ENCODE measurements at places on chromosomes 2 and 18. TPM values are rescaled to one million over a fixed set of nuclear protein-coding genes. Genes with fewer than 3 reads are reported as not detected.

The CD207 gene
- not detected for total RNA-seq

The RFTN2 gene
- 0.59 TPM for total RNA-seq

The CNTNAP5 gene
- not detected for total RNA-seq

The OSBPL6 gene
- 2.5 TPM for total RNA-seq

The FBXO15 gene
- total RNA-seq: 0.97 TPM

The KCNG2 gene
- total RNA-seq: not detected

The AQP12A gene
- total RNA-seq: not detected

GRCh38 chr2:218727502-218728165 lies 17.0 kb downstream of the TTLL4 start:
- DNase-seq: no peak
- H3K27ac ChIP-seq: no peak overlapping the region
- H3K27me3 ChIP-seq: no peaks in the 10 kb centered on the region
- no peak overlapping the region for H3K4me3 ChIP-seq

- peaks cover 5% of the 10 kb centered on the region for H3K36me3 ChIP-seq
- no peak overlapping the region for H3K4me3 ChIP-seq
- H3K27me3 ChIP-seq: peaks cover 4% of the 10 kb centered on the region
Observed at GRCh38 chr2:220969348-220969747, 602.8 kb downstream of the EPHA4 start.

GRCh38 chr2:1837458-1837857 lies 93.1 kb upstream of the PXDN start:
- no peak overlapping the region for H3K4me3 ChIP-seq
- no peaks in the 10 kb centered on the region for H3K36me3 ChIP-seq
- no peaks in the 10 kb centered on the region for H3K4me1 ChIP-seq
- no peak for DNase-seq

DNA sequence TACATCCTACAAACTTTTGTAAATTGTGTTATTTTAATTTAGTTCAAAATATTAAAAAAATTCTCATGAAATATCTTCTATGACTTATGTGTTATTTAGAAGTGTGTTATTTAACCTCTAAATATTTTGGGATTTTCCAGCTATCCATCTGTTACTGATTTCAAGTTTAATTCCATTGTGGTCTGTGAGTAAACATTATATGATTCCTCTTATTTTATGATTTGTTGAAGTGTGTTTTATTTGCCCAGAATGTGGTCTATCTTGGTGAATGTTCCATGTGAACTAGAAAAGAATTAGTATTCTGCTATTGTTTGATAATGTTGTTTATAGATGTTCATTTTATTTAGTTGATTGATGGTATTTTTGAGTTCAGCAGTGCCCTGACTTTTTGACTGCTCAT lies 136.0 kb downstream of the ZNF804A start:
- H3K27me3 ChIP-seq: no peaks in the 10 kb centered on the region
- no peak overlapping the region for H3K27ac ChIP-seq

GRCh38 chr2:140440815-140441214 lies 1660.6 kb upstream of the NXPH2 start:
- no peaks in the 10 kb centered on the region for H3K4me1 ChIP-seq
- no peak overlapping the region for H3K27ac ChIP-seq
- no peak for DNase-seq
- H3K36me3 ChIP-seq: no peaks in the 10 kb centered on the region
- no peak overlapping the region for H3K4me3 ChIP-seq

- H3K4me1 ChIP-seq: no peaks in the 10 kb centered on the region
- no peak for DNase-seq
- no peak overlapping the region for H3K27ac ChIP-seq
Observed at GRCh38 chr2:210839450-210839849, 283.1 kb downstream of the CPS1 start.

- no peak for DNase-seq
- H3K36me3 ChIP-seq: no peaks in the 10 kb centered on the region
- H3K4me1 ChIP-seq: no peaks in the 10 kb centered on the region
- no peaks in the 10 kb centered on the region for H3K27me3 ChIP-seq
- H3K27ac ChIP-seq: no peak overlapping the region
- H3K4me3 ChIP-seq: no peak overlapping the region
Observed at GRCh38 chr2:181252262-181253148, 204.7 kb upstream of the ITGA4 start.

DNA sequence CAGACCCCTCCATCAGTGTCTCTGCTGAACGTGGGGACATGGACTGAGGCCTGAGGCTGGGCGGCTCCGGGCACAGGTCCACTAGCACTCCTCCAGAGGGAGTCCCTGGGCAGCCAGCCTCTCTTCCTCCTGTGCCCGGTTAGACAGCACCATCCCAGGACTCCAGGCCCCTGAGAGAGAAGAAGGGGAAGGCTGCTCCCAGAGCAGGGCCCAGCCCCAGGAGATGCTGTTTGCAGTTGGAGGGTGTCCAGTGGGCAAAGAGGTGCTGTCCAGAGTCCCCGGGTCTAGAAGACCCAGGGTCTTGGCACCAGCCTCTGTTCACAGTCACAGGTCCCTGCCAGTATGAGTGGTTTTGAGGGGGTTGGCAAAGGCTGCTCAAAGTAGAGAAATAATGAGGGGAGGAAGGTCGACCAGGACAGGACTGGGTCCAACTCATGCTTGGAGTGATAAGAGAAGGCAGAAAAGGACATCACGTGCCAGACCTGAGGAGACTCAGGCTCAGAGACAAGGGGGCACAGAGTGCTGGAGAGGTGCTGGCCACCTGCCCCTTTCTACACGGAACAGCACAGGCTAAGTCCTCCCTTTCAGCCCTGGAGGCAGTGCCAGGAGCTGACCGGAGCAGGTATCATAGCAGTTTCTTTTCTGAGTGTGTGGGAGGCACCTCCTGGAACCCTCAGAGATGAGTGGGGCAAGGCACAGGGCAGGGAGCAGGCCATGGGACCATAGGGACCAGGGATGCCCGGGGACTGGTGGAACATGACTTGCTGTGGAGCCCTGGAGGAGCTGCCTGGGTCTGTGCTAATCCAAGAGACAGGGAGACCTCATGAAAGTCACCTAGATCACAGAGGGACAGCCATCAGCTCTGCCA lies 21.1 kb downstream of the CRACDL start:
- peaks cover 60% of the 10 kb centered on the region for H3K4me1 ChIP-seq
- peak overlapping the region; percentile 19 for H3K27ac ChIP-seq
- H3K36me3 ChIP-seq: no peaks in the 10 kb centered on the region
- H3K4me3 ChIP-seq: no peak overlapping the region

DNA sequence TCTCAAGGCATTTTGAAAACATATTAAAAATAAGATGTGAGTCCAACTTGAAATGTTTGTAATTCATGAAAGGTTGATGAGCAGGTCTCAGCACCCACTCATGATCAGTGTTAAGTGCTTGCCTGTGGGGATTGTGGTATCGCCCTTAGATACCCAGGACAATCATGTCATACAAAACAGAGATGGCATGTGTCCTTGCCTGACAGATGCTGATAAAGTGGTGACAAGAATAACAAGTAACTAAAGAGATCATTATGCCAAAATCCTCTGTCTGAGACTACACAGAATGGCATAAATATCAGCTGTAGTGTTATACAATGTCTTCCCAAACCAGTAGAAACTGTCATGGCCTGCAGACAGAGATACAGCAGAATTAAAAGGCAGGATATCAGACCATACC lies 930.3 kb downstream of the SUCLG1 start:
- H3K27ac ChIP-seq: no peak overlapping the region
- no peaks in the 10 kb centered on the region for H3K27me3 ChIP-seq
- no peak overlapping the region for H3K4me3 ChIP-seq
- DNase-seq: no peak
- no peaks in the 10 kb centered on the region for H3K36me3 ChIP-seq

GRCh38 chr2:233982421-233983121 lies 65.4 kb downstream of the TRPM8 start:
- no peaks in the 10 kb centered on the region for H3K27me3 ChIP-seq
- DNase-seq: peak; percentile 86
- peak overlapping the region; percentile 65 for H3K4me3 ChIP-seq
- H3K27ac ChIP-seq: peak overlapping the region; percentile 85

GRCh38 chr2:236744281-236744705 lies 174.7 kb downstream of the ACKR3 start:
- peaks cover 50% of the 10 kb centered on the region for H3K4me1 ChIP-seq
- H3K4me3 ChIP-seq: peak overlapping the region; percentile 51
- H3K36me3 ChIP-seq: no peaks in the 10 kb centered on the region
- H3K27me3 ChIP-seq: peaks cover 24% of the 10 kb centered on the region
- peak overlapping the region; percentile 94 for H3K27ac ChIP-seq

- no peak overlapping the region for H3K27ac ChIP-seq
- DNase-seq: no peak
- no peaks in the 10 kb centered on the region for H3K36me3 ChIP-seq
- H3K4me3 ChIP-seq: no peak overlapping the region
Observed at GRCh38 chr2:199480966-199481365, 23.2 kb upstream of the SATB2 start.

- peak; percentile 47 for DNase-seq
- H3K4me3 ChIP-seq: no peak overlapping the region
- H3K36me3 ChIP-seq: peaks cover 5% of the 10 kb centered on the region
- H3K27ac ChIP-seq: peak overlapping the region; percentile 2
- H3K27me3 ChIP-seq: no peaks in the 10 kb centered on the region
- peaks cover 46% of the 10 kb centered on the region for H3K4me1 ChIP-seq
Observed at GRCh38 chr2:30514134-30514847, 67.2 kb downstream of the LCLAT1 start.

All from HFFc6 (cell line).